ENCODE measurements at places on chromosomes 4 and X.

DNA sequence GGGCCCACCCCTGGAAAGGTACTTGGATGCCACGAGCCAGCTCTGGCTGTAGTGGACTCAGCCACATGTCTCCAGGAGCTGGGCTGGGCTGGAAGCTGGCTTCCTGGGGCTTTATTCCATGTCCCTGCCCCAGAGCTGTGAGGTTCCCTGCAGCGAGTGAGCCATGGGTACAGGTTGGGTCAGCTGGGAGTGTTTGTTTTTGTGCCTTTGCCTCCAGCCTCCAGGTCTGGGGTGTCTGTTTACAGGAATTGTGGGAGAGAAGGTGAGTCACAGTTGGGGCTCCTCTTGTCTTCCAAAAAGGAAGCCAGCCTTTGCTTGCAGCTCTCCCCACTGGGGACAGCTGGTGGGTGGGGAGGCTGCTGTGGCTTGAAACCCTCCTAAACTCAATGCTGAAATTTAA, 21.5 kb downstream of the SORCS2 start:
- DNase-seq = no peak

DNA sequence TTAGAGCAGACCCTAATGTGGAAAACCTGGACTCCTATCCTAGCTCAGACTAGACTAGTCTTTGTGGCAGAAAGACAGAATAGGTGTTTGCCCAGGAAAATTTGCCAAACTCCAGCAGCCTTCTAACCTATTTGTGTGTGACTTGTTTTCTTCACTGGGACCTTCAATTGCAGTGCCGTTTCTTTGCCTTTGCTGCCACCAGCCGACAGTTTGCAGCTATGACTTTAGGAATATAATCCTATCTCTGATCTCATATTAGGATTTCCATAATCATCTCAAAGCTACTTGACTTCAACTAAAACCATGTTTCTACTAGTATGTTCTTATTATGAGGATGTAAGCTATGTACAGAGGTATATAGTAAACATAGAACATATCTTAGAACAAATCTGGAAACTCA, 60.2 kb upstream of the PGAM4 start:
- peak; percentile 45 for DNase-seq

DNA sequence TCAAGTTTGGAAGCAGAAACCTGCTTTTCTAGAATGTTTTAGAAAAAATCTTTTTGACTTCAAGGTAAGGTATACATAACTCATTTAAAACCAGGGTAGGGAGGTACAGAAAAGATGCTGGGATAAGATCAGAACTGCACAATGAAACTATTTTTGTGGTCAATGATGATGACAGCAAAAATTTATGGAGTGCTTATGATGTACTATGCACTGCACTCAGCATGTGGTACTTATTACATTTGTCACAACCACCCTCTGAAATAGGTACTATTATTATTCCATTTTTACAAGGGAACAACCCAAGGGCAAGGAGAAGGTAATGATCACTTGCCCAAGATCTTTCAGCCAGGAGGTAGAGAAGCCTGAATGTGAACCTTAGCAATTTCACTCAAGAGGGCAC, 8.0 kb downstream of the GPM6B start:
- no peak for DNase-seq

GRCh38 chr4:147987252-147987651, 255.4 kb downstream of the ARHGAP10 start:
- DNase-seq = peak; percentile 30

GRCh38 chr4:1642196-1642951, 41.7 kb downstream of the FAM53A start:
- no peak for DNase-seq

- DNase-seq = peak; percentile 60
These were observed 275.5 kb downstream of the PPARGC1A start for GRCh38 chr4:23614284-23614892.

DNA sequence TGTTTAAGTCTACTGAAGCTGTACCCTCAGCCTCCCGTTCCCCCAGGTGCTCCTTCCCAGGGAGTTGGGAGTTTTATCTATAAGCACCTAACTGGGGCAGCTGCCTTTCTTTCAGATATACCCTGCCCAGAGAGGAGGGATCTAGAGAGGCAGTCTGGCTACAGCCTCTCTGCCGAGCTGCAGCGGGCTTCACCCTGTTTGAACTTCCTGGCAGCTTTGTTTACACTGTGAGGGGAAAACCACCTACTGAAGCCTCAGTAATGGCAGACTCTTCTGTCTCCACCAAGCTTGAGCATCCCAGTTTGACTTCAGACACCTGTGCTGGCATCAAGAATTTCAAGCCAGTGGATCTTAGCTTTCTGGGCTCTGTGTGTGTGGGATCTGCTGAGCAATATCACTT, 122.5 kb downstream of the MAGEE1 start:
- no peak for DNase-seq

- no peak for DNase-seq
These were observed 100.8 kb downstream of the REPS2 start for GRCh38 chrX:17047224-17047623.

DNA sequence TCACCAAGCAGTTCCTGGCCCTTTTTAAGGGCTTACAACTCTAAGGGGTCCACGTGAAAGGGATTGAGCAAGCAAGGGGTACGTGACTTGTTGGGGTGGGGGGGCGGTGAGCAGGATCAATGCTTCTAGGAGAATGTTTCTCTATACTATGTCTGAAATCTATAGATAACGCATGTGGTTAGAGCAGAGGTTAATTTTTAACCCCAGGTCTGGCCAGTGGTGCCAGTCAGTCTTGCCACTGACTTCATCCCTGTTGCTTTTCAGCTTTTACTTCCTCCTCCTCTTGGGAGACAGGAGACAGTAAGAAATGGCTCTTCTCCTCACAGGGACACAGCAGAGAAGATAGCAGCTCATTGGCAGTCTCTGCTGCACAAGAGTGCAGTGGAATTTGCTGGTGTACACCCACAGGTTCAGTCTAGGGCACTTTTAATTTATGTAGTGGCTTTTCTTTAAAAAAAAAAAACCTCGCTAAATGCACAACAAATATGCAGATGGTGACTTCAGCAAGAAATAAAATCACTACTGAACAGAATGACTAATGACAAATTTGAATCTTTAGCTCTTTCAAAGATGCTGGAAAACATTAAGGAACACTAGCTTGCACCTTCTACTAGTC, 190.5 kb downstream of the CCNG2 start:
- peak; percentile 80 for DNase-seq

DNA sequence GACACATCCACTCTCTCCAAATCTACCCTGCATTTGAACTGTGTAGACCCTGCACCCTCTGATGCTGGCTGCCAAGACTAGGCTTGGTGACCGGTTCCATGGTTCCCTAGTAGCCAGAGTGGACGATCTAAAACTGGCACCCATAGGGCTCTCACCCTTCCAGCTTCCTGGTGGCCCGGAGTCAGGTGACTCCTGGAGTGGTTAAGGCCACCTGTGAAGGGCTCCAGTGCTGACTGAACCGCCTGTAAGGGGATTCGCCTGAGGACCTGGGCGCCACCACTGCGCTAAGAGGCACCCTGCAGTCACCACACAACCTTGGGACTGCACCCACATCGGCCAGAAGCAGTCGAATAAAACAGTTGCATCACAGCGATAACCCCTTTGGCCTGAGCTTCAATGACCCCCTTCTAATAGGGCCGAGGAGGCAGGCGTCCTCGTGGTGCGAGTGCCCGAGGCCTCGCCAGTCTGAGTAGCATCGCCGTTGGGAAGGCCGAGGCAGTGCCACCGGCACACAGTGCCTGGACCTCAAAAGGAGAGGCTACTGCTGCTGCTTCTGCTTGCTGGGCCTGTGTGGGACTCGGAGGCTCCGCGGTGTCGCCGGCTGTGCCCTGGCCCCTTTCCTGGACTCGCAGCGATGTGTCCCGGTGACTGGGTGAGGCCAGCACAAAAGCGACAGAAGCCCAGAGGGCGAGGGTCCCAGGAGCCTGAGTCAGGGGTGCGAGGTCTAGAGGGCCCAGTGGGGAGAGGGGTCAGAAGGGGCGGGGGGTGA, 6.5 kb downstream of the HMX1 start:
- no peak for DNase-seq

- no peak for DNase-seq
These were observed 38.4 kb upstream of the CLNK start for GRCh38 chr4:10722957-10723356.

- no peak for DNase-seq
These were observed 32.3 kb downstream of the BBS12 start for GRCh38 chr4:122764821-122765215.

DNA sequence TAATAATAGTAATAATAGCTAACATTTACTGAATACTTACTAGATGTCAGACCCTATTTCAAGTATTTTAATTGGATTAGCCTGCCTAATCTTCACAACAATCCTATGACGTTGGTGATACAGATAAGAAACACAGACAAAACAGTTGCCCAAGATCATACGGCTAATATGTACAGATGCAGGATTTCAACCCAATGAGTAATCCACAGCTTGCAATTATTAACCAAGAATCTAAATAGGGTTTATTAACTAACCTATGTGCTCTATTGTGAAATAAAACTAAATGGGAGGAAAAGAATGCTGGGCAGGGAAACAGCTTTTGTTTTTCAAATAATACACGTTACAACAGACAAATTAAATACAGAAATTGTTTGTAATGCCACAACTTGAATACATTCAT, 23.4 kb downstream of the FBXO8 start:
- DNase-seq = peak; percentile 5
